ENCODE measurements at places on chromosomes 3 and 15.

DNA sequence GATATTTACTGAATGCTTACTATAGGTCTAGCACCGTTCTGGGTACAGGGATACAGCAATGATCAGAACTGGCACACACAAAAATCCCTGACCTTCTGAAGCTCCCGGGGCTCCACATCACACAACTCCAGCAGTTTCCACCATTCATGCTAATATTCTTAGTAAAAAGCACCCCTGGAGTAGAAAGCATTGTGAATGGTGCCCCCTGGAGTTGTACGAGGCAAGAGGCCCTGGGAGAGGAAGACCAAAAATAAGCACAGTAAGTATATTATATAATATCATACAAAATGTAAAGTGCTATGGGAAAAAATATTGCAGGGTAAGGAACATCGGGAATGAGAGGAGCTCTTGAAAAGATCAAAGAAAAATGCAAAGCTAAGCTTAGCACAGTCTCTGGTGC is 790 bp upstream of the SRGAP3 start:
- no peak for DNase-seq

- DNase-seq, result no peak
These were observed 262.5 kb downstream of the PLOD2 start for GRCh38 chr3:145898487-145898886.

DNA sequence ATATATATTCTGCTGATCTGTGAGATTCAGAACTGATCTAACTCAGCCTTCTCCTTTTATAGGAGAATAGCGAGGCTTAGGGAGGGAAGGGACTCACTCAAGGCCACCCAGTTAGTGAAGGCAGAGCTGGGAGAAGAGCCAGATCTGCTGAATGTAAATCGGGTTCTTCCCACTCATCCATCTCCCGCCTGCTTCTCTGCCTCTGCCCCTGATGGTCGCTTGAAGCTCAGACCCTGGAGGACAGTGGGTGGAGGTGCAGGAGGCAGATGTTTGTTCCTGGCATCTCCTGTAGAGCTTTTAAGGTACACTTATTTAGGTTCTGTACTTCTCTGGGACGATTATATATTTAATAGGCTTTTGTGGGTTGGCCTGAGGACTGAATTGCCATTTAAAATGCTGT is 4.3 kb downstream of the PDIA5 start:
- DNase-seq, result no peak

DNA sequence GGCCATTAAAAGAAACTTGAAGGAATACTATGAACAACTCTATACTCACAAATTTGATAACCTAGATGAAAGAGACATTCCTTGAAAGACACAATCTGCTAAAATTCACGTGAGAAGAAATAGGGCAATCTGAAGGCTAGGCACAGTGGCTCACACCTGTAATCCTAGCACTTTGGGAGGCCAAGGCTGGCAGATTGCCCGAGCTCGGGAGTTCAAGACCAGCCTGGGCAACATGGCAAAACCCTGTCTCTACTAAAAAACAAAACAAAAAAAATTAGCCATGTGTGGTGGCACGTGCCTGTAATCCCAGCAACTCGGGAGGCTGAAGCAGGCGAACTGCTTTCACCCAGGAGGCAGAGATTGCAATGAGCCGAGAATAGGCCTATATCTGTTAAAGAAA is 104.8 kb downstream of the HES1 start:
- DNase-seq, result no peak

GRCh38 chr15:52306270-52306669 is 10.7 kb upstream of the MYO5C start:
- no peak for DNase-seq
